ENCODE measurements at places on chromosomes 13 and 19.

DNA sequence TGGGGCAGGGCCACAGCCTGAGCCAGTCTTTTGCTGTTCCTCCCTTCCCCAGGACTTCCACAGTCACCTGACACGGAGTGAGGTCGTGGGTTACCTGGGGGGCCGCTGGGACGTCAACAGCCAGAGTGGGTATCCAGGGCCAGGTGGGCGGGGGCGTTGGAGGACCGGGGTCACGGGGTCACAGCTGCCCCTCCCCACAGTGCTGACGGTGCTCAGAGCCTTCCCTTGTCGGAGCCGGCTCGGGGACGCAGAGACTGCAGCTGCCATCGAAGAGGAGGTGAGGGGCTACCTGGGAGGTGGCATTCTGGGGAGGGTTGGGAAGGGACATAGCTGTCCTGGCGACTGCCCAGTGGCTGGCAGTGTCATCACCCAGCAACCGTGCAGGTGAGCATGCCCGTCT is 11.5 kb downstream of the MPND start:
- DNase-seq: no peak

GRCh38 chr13:33676045-33676989 is 141.6 kb upstream of the RFC3 start:
- DNase-seq: no peak

- DNase-seq: no peak
These were observed 17.1 kb upstream of the SHFL start for GRCh38 chr19:10069046-10069445.

DNA sequence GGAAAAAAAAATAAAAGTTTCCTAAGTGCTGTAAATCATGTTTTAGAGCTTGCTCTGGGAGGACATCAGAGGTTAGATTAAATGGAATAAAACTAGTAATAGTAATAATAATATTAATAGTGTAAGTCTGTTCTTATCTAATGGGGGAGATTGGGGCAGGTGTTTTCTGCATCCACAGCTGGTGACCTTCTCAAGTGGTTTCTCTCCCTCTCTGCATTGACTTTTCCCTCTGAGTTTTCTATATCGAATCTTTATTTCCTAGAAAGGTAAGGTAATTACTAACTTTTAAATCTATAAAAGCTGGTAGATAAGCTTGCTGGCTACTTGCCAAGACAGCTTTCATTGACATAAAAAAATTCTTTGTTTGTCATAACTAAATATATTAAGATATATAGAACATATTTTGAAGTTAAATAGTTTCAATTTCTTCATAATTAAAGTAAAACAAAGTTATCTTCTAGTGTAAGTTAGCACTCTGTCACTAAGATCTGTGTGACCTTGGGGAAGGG is 49.6 kb upstream of the DIAPH3 start:
- no peak for DNase-seq

- DNase-seq: peak; percentile 79
These were observed 1979.9 kb upstream of the PRR20A start for GRCh38 chr13:55160867-55161266.

DNA sequence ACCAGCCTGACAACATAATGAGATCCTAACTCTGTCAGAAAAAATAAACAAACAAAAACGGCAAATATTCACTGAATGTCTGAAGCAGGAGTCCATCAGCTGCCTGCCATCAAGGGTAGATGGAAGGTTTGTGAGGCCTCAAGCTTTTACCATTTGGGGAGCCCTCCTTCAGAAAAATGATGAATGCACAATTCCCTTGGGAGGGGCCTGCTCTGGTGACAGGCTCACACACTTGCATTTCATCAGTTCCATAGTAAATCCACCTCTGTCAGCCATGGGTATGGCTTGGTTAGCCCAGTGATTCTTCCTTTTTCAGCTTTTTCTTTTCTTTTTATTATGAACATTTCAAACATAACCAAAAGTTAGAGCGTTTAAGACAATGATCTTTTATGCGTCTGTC is 26.3 kb upstream of the KATNAL1 start:
- no peak for DNase-seq

DNA sequence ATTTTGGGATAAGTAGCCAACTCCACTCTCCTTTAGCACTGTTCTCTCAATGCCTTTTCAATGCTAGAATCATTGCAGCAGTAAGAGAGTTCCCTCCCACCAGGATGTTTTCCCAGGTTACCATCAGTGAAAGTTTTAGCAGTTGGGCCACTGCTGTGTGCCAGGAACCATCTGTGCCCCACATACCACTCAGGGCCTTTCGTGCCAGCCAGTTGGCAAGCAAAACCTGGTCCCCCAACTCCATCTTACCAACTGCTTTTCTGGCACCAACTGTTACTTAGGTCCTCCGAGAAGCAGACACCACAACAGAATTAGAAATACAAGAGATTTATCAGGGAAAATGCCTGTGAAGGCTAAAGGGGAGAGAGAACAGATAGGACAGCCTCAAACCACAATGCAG is 533.4 kb upstream of the NBEA start:
- DNase-seq: peak; percentile 2
